Dermis blood vessel endothelial cell (primary cell): ENCODE measurements at places on chromosomes 12 and 14.
A peak's percentile ranks its signal among the peaks of the same experiment; 100 is the strongest.

DNA sequence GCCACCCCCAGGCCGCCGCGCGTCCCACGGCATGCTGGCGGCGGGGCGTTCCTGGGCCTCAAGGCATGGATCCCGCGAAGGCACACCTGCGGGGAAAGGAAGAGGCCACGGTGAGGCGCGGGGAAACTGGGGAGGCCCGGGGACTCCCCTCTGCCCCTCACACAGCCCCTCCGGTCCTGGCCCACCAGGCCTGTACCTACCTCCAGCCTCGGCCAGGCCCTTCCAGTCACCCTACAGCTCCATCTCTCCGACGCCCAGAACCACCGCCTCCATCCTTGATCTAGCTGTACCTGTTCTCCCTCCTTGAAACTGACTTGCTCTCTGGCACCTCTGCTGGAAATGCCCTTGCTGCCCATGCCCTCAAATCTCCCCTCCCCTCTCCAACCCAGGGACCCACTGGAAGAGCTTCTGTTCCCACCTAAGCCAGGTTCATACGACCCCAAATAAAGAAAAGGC lies 1.7 kb downstream of the ANKRD9 start:
- DNase-seq = no peak

GRCh38 chr12:109191621-109192250 lies 75.3 kb downstream of the ACACB start:
- no peak for DNase-seq

GRCh38 chr12:27711317-27711682 lies 668 bp downstream of the MRPS35 start:
- no peak for DNase-seq

- DNase-seq = no peak
Observed at GRCh38 chr12:118189741-118190191, 53.8 kb downstream of the PEBP1 start.

- DNase-seq = no peak
Observed at GRCh38 chr14:35355981-35356841, 48.3 kb downstream of the NFKBIA start.

GRCh38 chr12:10293570-10294227 lies 14.0 kb upstream of the KLRD1 start:
- DNase-seq = no peak

DNA sequence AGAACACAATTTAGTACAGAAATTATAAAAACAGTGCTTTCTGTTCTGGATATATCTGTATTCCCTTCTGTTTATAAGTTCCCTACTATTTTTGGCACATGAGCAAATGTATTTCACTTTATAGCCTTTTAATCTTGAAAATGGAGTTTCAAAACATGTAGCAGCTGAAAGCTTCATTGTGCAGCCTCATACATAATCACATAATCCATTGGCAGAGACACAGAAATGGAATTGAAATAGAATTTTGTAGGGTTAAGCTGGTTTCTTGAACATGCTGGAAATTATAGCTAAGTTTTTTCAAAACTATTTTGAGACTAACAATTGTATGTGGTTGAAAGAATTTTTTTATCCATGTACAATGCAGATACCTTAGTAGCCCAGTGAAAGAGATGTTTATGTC lies 614.3 kb upstream of the MDGA2 start:
- DNase-seq = no peak

DNA sequence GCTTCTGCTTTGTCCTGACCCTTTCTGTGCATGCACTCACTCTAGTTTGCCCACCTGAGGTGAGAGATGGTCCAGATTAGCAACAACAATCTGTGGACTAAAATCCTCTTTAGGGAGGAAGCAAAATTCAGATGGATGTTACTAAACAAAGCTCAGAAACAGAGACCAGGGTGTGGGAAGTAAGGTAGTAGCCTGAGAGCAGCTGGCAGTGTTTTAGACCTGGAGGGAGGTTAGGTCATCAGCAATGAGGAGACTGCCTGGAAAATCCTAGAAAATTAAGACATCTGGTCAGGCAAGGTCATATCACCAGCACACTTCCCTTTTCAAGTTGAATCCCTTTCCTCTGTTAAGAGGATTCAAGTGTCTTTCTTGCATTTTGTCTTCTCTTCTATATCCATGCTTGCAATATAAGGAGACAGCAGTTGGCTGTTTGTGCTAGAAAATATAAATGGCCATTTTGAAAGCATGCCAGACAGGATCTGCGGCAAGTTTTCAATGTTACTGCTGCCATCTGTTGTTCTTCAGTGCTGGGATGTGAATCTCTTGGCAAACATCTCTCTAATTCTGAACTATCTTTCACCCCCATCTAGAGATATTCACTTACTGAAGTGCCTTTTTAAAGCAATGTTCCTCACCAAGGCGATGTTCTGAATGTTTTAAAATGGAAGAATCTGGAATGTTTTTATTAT lies 266.4 kb downstream of the NAV3 start:
- peak; percentile 22 for DNase-seq

GRCh38 chr12:132525833-132526455 lies 36.0 kb downstream of the FBRSL1 start:
- DNase-seq = no peak

- DNase-seq = no peak
Observed at GRCh38 chr12:129622566-129622965, 281.3 kb downstream of the TMEM132D start.

GRCh38 chr12:12717586-12718380 lies 615 bp downstream of the CDKN1B start:
- DNase-seq = peak; percentile 43

- no peak for DNase-seq
Observed at GRCh38 chr12:63899396-63899795, 54.9 kb downstream of the SRGAP1 start.

DNA sequence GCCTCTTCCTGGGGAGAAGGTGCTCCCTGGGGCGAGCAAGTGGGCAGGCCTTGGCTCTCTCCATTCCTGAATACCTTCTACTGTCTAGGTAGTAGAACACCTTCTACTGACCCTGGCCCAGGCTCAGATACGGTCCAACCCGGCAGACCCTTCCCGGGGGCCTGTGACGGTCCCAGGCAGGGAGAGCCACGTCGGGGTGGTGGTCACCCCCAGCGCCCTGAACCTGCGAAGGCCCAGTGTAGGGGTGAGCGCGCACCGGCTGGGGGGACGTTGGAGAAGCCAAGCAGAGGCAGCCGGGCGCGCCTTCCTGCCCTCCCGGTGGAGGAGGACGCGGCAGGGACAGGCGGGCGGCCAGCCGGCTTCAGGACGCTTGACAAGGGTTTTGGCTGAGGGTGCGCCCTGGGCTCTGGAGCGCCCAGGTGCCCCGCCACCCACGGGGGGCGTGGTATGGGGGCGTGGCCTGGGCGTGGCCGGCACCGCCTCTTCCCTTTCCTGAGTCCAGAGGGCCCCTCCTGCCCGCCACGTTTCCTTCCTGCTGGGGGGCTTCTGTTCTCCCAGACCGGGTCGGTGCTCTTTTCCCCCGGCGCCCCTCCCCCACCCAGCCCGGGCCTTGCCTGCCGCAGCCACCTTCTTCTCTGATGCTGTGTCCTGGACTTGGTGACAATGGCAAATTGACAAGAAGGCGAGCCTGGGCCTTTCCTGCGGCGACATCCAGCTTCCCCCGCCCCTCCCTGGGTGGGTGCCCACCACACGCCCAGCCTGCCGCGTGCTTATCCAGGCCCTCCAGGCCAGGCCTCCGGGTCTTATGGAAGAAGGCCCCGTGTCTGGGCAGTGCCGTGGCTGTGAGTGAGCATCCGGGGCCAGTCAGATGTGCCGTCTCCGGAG lies 24.5 kb upstream of the PPP1R13B start:
- peak; percentile 37 for DNase-seq

- DNase-seq = no peak
Observed at GRCh38 chr12:9034095-9034494, 44.7 kb downstream of the KLRG1 start.

- DNase-seq = no peak
Observed at GRCh38 chr14:80787876-80788275, 153.7 kb downstream of the CEP128 start.

GRCh38 chr12:69423037-69423905 lies 46.9 kb upstream of the FRS2 start:
- DNase-seq = no peak

DNA sequence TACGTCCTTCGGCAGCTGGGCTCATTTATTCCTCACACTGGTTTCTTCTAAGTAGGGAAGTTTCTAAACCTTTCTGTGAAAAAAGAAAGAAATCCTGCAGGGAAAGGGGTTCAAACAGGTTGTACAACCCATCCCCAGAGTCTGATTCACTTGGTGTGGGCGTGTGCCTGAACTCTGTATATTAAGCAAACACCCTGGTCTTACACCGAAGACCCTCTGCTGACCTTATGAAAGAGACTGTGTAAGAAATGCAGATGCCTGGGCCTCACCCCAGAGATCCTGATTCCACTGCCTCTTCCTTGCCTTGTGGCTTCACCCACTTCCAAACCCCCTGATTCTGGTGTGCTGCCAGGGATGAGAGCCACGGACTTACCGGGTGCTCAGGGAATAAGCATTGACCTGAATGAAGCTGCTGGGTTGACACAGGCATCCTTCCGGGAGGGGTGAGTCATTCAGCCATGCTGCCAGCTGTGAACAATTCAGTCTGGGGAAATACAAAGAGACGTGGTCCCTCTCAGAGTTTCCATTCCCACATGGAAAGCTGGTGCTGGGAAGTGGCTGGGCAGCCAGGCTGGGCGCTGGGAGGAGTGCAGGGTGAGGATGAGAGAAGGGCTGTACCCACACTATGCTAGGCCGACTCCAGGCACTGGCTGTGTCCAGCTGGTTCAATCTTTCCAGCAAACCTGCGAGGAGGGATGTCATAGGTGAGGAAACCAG lies 26.5 kb upstream of the ACTN1 start:
- DNase-seq = peak; percentile 99

GRCh38 chr12:129276361-129277060 lies 423.2 kb downstream of the GLT1D1 start:
- no peak for DNase-seq

DNA sequence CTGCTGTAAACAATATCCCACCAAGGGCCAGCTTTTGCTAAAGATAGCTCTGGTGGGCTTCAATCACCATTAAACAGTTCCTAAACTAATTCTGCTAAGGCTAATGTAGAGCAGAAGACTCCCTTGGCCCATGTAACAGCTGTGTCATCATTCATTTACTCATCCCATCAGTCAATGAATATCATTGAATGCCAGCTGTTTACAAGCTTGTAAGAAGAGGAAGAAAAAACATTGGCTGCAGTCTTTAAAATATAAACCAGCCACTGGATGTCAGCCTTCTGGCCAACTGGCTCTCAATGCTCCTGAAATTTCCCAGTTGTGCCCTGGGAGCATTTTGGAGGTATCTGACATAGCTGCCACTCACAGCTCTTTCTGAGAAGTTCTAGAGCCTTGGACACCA lies 18.0 kb upstream of the MAP3K9 start:
- no peak for DNase-seq

- DNase-seq = no peak
Observed at GRCh38 chr12:19158923-19159322, 29.4 kb downstream of the PLEKHA5 start.

DNA sequence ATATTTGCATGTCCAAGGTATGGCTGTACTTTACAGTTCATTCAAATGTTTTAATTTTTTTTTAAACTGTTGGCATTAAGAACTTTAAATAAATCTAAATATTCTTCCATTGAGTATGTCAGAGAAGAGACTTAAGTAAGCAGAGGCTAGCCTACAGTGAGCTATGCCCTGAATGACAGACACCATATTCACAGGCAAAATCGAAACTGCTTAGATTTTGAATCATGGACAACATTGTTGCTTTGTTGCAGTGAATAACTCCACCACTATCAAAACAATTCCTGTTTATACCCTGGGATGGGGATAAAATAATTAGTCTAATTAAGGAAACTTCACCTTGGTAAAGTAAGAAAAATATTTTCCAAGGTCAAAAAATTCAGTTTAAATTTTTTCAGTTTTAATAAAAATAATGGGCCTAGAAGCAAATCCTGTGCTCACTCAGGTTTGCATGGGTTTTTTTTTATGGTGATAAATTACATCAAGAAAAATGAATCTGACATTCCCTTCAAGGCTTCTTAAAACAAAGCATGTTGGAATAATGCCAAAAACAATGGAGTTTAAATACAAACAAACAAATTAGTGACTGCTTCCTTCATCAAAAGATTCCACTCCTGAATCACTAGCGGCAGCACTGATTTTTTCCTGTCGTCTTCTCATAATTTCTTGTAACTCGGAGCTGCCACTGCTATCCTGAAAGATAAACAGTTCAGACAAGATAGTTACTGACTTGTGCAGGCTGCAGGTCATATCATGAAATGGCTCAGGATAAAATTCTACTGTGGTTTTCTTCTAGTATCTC lies 168.2 kb downstream of the EPS8 start:
- DNase-seq = peak; percentile 54

DNA sequence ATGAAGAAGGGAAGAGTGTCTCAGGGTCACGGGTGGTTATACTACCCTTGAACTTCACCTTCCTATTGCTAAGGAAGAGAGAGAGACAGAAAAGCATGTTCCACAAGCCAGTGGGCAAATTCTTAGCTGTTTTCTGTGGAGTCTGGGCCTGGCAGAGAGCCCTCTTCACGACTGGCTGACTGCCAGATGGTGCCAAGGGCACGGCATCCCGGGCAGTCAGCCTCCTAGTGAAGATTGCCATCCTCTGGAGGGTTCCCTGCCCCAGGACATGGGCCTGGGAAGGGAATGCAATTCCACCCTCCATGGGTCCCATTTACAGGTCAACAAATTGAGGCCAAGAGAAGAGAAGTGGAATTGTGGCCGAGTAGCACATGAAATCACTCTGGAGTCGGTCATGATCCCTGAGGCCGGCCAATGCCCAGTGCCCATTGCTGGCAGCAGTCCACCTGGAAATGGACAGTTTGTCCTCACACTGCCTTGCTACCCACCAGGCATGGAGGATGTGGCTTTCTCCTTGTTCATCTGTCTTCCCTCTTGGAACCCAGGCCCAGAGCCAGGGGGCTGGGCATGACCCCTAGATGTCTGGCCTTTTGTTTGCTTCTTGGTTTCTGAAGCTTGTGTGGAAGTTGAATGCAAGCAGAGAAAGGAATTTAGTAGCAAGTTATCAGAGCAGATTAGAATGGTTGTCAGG lies 9.9 kb downstream of the TUNAR start:
- no peak for DNase-seq

GRCh38 chr14:99041141-99041819 lies 230.7 kb downstream of the BCL11B start:
- no peak for DNase-seq

DNA sequence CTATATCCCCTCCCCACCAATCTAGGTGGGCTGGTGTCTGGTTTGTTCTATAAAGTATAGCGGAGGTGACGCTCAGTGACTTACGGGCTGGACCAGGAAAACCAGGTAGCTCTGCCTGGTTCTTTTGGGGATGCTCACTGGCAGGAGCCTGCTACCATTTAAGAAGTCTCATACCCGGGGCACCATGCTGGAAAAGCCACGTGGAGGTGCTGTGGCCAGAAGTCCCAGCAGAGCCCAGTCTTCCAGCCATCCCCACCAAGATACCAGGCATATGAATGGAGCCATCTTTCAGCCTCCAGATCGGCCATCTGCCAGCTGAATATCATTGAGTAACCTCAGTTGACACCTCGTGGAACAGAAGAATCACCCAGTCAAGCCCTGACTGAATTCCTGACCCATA lies 87.2 kb downstream of the AACS start:
- DNase-seq = no peak

- DNase-seq = no peak
Observed at GRCh38 chr14:60720962-60721325, 3.2 kb downstream of the SIX4 start.
